ENCODE measurements at places on chromosomes 5 and 9.

DNA sequence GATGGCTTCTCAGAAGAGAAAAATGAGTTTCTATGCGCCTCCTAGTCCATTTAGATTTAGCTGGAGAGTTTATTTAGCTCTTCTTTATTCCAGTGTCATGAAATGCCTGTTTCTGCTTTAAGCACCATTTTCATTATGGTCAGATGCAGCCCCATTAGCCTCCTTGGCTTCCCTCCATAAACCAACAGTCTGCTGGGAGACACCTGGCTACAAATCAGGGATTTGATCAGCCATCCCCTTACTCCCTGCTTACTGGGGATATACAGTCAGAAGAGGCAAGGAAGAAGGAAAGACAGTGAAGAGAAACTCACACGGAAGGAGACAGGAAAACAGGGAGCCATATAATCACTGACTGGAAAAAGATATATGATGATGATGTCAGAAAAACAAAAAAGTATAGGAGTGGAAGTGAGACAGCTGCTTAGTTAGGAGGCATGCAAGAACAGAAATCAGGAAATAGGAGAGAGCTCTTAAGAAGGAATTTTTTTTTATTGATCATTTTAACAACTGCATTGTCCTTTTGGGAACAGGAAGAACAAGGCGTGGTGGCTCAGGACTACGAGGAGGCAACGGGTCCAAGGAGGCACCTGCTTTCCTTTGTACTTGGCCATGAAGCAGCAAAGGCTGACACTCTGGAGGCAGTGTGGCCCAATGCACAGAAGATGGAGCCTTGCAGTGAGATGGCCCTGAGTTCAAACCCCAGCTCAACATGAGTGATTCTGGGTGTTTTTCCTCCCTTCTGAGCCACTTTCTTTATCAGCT is 56.1 kb downstream of the MED27 start:
- no peak for DNase-seq

DNA sequence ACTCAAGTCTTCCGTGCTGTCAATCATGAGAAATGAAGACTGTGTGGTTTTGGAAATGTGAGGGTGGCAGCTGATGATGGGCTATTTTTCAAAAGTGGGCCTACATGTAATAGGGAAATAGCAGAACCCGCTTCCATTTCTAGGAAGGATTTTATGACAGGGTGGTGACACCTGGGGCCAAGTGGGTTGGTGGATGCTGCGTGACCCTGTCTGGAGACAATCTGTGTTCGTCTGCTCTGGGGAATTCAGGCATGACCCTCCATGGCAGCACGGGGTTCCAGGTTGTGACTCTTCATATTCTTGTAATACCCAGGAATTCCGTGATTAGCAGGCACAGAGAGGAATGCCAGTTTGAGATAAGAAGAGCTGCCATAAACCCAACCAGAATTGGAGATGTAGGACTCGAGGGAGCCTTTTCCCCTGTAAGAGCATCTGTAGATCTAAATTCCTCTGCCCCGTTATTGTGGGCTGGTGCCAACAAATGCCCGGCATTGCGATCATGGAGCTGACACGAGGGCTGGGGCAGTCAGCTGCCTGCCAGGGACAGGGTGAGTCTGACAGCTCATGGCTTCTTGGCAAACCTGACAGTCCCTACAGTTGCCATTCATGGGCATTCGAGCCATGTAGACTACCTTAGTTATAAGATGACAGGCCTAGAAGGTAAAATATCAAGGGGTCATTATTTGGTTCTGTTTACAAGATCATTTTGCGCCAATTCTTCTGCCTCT is 279.7 kb downstream of the GADD45G start:
- no peak for DNase-seq

GRCh38 chr5:151864061-151864748 is 60.4 kb downstream of the GLRA1 start:
- no peak for DNase-seq

DNA sequence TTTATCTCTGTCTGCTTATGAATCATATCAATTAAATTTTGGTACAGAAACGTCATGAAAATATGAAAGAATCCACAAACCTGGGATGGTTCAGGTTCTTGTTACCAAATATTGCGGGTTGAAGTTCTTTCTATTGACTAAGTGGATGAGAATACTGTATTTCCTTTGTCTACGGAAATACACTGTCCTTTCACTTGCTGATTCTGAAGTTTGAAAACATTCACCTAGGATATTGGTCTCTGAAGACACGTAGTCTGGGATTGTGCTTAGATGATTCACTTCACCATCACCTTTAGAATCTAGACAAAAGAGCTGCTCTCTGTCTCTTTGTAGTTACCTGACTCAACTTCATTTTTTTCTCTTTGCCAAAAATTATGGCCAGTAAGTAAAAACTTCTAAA is 222.4 kb downstream of the FBN2 start:
- DNase-seq = no peak

- DNase-seq = no peak
Observed at GRCh38 chr5:78570646-78571045, 77.9 kb downstream of the LHFPL2 start.

DNA sequence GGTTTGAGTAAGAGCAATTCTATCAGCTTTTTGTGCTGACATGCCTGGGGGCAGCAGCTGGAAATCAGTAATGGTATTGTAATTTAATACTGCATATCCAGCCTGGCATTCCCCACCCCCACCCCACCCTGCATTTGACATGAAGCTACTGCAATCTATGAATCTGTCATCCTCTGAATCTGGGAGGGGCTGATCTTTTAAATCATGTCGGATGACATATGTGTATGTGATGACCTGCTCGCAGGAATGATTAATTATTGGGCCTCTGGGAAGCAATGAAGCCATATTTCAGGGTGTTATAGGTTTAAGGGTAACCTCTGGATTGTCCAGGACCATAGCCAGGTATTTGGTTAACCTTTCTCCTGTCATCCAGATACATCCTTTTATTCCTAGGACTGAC is 64.6 kb upstream of the RASGRF2 start:
- DNase-seq = no peak

DNA sequence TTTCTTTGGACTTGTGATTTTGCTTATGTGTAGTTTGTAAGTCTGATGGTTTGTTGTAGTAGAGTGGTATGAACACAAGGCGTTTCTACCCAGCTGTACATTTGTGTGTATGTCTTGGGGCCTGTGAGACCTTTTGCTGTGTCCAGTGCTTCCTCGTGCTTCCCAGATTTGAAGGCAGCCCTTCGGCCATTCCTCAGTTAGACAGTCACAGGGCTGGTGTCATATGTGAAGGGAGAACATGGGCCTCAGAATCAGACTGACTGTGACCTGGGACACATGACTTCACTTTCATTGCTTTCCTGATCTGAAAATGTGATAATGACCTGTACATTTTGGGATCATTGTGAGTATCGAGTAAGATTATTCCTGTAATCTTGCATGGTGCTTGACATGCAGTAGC is 140.0 kb downstream of the TRIO start:
- DNase-seq = no peak

- DNase-seq = no peak
Observed at GRCh38 chr9:37464006-37464405, 1.2 kb downstream of the ZBTB5 start.

- no peak for DNase-seq
Observed at GRCh38 chr9:5446451-5447236, 3.7 kb upstream of the CD274 start.

DNA sequence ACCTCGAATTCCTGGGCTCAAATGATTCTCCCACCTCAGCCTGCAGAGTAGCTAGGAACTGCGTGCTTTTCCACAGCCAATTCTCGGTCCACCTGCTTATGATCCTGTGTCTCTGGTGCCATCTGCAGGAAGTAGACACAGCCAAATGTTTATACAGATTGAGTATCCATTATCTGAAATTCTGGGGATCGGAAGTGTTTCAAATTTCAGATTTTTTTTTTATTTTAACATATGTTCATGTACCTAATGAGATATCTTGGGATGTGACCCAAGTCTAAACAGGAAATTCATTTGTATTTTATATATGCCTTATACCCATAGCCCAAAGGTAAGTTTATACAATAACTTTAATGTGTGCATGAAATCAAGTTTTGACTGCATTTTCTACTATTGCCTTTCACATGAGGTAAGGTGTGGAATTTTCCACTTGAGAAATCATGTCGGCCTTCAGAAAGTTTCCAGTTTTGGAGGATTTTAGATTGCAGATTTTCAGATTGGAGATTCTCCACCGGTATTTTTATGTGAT is 89.5 kb downstream of the ESM1 start:
- no peak for DNase-seq

DNA sequence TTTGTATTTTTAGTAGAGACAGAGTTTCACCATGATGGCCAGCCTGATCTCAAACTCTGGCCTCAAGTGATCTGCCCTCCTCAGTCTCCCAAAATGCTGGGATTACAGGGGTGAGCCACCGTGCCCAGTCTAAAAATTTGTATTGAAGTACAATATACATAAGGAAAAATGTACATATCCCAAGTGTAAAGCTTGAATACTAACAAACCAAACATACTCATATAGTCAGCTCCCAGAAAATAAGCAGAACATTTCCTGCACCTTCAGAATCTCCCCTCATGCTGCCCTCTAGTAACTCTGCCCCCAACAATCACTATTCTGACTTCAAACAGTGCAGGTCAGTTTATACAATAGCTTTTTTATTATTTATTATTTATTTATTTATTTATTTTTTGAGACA is 1.6 kb upstream of the NOL6 start:
- DNase-seq = no peak

GRCh38 chr5:137619191-137619870 is 116.6 kb downstream of the KLHL3 start:
- no peak for DNase-seq

- DNase-seq = no peak
Observed at GRCh38 chr5:15261269-15261995, 238.5 kb upstream of the FBXL7 start.

GRCh38 chr5:96931605-96932004 is 4.3 kb upstream of the LNPEP start:
- DNase-seq = no peak

DNA sequence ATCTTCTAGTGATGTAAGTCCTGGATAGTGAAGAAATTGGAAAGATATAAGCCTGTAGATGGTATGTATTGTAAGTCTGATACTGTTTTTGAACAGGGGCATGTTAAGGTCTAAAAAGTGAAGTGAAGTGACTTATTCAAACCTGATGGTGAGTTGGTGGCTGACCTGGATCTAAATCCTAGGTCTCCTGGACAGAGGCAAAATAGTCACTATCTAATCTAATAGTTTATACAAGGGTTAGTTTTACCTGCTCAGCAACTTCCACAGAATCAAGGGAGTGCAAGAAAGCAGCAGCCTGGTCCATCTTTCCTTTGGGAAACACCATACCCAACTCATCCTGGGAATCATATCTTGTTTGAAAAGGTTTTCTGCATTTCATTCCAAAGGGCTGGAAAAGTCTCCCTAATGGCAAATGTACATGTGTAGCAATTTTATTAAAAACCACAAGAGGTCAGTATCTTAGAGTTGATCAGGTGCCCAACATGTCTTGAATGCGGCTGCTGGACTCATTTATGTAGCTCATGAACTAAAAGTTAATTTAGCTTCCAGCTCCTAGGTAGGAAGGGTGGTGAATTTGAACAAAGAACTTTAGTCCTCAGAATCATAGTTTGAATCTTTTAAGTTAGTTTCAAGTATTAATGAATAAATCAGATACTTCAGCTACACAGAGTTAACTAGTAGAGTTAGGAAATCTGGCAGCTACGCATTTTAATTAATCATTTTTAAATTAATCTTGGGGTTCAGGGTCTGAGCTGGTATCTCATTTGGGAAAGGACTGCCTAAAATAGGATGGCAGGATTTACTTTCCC is 26.0 kb downstream of the SKP2 start:
- DNase-seq = no peak

DNA sequence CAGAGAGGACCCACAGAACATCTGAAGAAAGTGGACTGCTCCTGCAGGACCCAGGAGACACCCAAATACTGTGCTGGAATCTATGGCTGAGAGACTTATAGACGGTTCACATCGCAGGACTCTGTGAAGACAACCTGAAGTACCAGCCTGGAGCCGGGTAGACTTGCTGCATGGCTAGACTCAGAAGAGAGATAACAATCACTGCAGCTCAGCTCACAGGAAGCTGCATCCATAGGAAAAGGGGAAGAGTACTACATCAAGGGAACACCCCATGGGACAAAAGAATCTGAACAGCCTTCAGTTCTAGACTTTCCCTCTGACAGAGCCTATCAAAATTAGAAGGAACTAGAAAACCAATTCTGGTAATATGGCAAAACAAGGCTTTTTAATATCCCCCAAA is 26.5 kb upstream of the TRIM36 start:
- no peak for DNase-seq

DNA sequence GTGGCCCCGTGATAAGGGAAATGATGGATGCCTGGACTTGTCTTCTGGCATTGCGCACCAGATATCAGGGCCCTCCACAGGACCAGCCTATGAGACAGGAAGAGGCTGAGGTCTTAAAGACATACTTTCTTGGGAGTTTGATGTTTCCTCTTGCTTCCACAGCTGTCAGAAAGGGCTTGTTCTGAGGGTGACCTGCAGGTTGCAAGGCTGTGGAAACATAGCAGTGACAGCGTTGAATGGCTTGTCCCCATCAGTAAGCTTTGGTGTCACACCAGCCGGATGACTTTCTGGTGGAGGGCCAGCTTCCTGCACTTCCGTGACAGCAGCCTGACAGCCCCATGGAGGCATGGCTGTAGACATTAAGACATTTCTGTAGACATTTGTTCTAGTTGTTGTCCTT is 143.2 kb downstream of the C9orf152 start:
- no peak for DNase-seq

- no peak for DNase-seq
Observed at GRCh38 chr9:125844611-125845010, 97.4 kb downstream of the PBX3 start.

DNA sequence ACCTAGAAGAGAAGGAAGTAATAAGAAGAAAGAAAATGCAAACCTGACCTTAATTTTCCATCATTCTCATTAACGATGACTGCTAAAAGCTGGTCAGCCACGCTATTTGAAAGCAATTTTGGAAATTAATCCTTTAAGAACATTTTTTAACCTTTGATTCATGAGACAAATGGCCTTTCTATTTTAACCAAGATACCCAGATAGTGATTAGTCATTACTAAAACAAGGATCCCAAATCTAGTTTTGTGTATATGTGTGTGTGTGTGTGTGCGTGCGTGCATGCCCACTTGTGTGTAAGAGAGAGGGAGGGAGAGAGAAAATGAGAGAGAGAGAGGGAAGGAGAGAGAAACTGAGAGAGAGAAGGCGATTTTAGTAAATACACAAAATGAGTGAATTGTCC is 329.5 kb downstream of the DEPDC1B start:
- DNase-seq = no peak

- DNase-seq = no peak
Observed at GRCh38 chr5:158718738-158719505, 380.8 kb downstream of the EBF1 start.

DNA sequence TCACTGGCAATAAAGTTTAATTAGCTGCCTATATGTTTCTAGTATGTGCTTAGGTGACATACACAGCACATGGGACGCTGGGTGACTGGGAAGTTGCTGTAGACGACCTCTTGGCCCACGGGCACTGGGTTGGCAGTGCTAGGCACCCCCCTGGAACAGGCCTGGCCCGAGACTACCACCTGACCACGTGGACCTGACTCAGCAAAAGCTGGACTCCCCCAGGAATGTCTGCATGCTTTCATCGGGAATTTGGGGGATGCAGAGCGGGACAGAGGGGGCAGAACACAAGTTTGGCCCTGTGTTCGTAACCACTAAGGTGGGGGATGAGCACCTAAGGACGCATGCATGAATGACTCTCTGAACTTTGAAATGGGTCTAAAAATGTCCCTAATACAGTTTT is 16.6 kb upstream of the INPP5E start:
- DNase-seq = no peak
